ENCODE measurements at places on chromosomes 5 and 9. TPM values are rescaled to one million over a fixed set of nuclear protein-coding genes. Genes with fewer than 3 reads are reported as not detected.

PRDM9 gene
- total RNA-seq, result not detected

DNA sequence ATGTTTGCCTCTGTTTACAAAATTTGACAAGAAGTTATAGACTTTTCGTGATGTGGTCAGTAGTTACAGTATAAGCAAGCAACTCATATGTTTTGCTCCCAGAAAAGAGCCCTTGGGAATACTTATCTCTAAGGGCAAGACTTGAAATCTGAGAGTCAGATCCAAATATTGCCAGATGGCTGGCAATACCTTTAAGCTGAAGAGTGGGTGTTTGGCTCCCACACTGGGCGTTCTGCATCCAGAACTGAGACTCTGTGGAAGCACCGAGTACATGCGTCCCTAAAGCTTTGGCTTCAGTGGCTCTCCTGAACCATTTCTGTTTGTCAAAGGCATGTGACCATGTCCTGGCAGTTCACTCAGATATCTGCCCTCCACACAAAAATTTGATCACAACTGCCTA lies 194.1 kb downstream of the DCP2 start:
- DNase-seq, result no peak

- DNase-seq, result no peak
These were observed 33.4 kb upstream of the TBC1D2 start for GRCh38 chr9:98288881-98289280.

DNA sequence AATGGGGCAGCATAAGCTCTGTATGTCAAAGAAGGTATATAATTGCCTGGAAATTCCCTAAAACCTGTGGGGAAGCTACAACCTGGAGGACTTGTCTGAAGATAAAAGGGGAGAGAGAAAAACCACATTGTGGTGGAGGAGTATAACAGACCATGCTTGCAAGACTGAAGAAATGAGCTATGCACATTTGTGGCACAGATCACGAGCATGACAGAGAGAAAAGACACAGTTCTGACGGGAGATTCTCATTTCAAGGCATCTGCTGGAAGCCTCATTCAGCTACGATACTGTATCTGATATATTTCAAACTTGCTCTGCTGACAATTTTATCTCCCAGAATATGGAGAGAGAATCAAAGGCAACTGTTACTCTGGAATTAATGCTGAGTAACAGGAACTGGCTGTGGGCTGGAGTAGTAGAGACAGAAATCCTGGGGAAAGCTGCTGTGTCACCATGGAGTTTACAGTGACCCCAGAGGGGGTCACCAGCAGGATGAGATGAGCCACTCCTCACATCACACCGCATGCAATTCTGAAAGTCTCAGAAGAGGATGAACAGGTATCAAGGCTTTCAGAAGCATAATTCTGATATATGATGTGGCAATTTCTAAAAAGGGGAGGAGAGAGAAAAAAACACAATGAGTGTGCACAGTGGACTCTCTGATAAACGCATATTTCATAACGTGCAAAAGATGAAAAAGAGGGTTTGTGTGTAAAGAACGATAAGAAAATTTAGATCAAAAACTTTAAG lies 528.8 kb downstream of the IRX1 start:
- DNase-seq, result no peak

- DNase-seq, result no peak
These were observed 90.2 kb downstream of the PLK2 start for GRCh38 chr5:58369513-58370190.

- peak; percentile 56 for DNase-seq
These were observed 15.9 kb upstream of the SYNPO start for GRCh38 chr5:150624334-150625163.

DNA sequence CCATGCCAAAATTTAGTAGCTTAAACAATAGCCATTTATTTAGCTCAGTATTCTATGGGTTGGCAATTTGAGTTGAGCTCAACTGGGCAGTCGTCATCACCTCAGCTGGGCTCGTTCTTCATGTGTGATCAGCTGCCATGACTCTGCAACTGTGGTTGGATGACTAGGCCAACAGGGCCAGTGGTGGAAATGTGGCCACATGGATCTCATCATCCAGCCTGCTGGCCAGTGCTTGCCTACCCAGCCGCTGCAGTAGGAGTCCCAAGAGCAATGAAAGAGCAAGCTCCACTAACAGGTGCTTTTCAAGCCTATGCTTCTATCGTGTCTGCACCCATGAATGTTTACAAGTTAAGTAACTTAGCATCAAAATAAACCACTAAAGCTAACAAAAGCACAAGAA lies 158.0 kb downstream of the ATPSCKMT start:
- DNase-seq, result no peak

- no peak for DNase-seq
These were observed 16.1 kb upstream of the ARSI start for GRCh38 chr5:150318613-150319483.

SHISAL2B gene
- total RNA-seq, result not detected

- DNase-seq, result no peak
These were observed 75.1 kb upstream of the FBN2 start for GRCh38 chr5:128613128-128613527.

FLT4 gene
- total RNA-seq, result not detected

- peak; percentile 85 for DNase-seq
These were observed 71.7 kb upstream of the WWC1 start for GRCh38 chr5:168219515-168220410.

DNA sequence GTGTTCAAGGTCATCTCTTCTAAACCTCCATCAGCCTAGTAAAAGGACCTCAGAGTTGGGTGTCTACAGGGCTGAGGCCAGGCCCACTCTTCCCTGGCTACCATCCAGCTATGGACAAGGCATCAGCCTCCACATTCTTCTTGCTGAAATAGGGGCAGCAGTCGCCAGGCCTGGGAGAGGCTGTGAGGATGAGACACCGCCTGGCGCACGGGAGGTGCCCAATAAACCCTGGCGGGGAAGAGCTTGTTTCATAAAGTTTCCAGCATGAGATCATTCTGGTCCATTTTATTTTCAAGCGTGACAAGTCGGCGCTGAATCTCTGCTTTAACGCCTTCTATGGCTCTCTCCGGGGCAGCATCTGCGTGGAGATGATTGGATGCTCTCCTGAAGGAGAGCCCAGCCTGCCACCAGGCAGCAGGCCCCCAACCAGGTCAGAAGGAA lies 153.4 kb downstream of the OLFM1 start:
- DNase-seq, result no peak

DNA sequence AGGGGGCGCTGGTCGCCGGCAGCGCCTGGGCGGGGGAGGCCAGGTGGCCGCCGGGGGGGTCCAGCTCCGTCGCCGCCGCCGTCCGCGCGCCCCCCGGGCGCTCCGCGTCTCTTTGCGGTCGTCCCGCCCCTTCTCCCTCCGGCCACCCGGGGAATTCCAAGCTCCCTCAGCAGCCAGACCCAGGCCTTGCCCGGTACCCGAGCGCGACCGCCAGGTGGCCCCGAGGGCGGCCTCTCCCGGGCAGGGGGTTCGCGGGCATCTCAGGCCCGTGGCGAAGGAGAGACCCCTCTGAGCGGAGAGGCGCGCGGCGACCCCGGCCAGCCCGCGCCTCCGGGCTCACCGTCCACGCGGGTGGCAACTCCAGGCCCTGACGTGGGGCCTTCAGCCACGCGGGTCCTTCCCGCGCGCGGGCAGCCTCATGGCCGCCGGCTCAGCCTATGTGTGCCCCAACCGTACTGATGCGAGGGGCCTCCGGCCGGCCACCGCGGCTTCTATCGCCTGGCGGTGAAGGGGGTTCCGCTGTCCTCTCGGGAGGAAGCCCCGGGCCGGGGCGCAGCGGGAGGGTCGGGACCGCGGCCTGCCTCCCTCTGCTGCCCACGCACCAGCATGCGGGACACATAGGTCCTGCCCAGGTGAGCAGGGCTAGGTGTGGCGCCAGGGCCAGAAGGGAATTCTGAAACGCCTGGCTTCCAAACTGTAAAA lies 529 bp upstream of the NRARP start:
- DNase-seq, result no peak

DNA sequence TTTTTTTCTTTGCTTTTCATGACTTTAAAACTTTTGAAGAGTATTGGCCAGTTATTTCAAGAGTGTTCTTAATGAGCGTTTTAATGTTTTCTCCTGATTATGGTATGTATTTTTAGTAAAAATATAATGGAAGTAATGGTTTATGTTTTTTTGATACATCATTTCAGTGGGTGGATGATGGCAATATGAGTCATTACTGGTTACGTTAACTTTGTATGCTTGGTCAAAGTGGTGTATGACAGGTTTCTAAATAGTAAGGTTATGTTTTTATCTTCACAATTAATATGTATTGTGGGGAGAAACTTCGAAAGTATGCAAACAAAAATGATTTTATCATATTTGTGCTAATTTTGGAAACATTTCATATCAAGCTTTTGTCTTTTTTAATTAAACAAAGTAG lies 176.7 kb upstream of the PRDM9 start:
- no peak for DNase-seq

LRRC19 gene
- total RNA-seq, result not detected
